ENCODE measurements at places on chromosomes 2 and 18.

- peak; percentile 26 for DNase-seq
Measured at GRCh38 chr2:75053484-75054112, 95.2 kb downstream of the POLE4 start.

DNA sequence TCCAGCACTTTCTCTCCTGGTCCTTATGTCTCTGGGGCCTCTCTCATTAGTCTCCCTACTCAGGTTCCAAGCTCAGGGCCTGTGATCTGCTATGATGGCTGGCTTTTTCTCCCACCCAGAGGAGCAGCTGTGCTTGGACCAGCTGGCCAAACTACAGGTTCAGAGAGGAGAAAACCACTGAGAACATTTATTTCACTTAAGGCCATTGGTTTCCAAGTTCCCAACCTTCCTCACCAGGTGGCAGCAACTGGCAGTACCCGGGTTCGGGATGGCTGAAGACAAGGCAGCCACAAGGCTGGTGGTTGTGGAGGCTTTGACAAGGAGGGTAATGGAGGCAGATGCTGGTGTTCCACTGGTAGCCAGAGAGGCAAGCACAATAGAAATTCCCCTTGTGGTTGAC, 29.9 kb upstream of the SELENOI start:
- DNase-seq = peak; percentile 22

- no peak for DNase-seq
Measured at GRCh38 chr18:26875040-26875654, 9.6 kb upstream of the AQP4 start.

- no peak for DNase-seq
Measured at GRCh38 chr2:233996461-233996860, 54.0 kb upstream of the SPP2 start.
